Activated CD4-positive, alpha-beta T cell treated with anti-CD3 and anti-CD28 coated beads, Interleukin-2, Interleukin-4, amounts not matched to agents 100 ng/mL and 50 ng/mL, durations not matched to agents 16 hours and 8 hours (primary cell): ENCODE measurements at places on chromosomes 5 and 9.

DNA sequence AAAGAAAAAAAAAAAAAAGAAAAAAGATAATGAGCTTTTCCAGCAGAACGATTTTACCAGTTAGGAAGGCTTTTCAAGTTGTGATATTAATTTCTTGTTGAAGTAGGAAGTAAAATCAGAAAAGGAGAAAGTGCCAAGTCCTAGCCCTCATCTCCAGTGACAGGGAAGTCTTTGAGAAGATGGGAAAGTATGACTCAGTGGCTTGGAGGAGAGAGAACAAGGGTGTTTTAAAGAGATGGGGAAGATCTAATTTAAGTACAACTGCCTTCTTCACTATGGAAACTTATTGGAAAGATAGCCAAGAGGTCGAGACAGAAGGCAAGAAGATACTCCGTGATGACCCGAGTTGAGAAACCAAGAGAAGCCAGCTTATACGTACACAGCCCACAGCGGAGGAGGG lies 22.6 kb downstream of the FGF1 start:
- DNase-seq: no peak

DNA sequence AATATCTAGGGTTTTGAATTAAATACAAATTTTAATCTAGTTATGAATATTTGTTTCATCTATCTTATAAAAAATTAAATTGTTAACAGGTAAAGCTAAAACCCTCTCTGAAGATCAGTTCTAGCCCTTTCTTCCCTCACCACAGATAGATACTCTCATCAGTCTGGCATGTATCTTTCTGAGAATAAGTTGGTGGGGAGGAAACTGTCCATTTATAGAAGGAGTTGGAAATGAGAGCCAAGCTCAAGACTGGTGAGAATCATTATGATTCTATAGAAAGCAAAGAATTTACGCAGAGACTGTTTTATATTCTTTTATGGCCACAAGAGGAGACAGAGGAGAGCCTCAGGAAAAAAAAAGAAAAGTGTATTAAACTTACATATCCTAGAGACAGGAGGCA lies 59.0 kb downstream of the STARD4 start:
- DNase-seq: no peak

DNA sequence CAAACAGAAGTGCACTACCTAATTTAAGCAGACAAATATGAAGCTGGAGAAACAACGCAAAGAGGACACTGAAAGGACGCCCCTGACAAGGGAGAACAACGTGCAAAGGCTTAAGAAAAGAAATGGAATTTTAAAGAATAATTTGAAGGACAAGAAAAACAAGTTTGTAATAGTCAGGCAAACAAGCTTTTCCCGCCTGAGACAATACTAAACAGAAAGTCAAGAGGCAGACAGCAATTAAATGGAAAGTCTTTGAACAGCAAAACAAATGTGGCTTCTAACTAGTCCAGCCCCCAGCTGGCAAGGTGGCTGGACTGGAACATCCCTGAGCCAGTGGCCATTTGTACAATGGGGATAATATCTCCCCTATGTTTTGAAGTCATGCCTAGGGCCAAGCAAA lies 63.3 kb downstream of the SIL1 start:
- no peak for DNase-seq

- DNase-seq: no peak
Observed at GRCh38 chr9:76866689-76867088, 39.2 kb downstream of the PRUNE2 start.

DNA sequence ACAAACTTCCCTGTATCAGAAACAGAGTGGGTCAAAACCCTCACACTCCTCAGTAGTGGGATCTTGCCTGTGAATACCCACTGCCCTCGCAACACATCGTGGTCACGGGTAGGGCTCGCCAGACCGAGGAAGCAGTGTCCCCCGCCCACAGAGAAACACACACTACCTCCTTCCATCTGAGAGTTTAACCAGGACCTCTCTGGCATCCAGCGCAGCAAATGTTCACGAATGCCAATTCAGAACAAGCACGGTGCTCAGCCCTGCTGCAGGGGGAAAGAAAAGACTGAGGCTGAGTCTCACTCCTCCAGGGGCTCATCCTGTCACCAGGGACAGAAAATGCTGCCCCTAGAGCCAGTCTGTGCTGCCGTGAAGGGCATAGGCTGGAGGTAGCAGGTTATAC lies 42.5 kb upstream of the SYNPO start:
- DNase-seq: no peak

DNA sequence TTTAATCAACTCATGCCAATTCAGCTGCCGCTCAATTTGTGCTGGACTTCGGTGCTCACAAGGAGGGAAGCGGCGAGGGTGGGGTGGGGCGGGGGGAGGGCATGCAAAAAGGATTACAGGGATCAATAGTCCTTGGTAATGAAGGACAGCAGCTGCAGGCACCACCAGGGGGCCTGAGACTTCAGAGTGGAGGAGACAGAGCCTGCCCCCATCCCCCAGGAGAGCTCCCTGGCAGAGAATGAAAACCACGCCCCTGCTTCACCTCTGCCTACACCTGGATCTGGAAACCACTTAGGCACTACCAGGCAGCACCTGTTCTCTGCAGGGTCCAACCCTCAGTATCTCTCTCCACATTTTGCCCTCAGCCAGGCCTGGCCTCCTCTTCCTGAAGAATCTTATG lies 155.6 kb downstream of the TRIM32 start:
- no peak for DNase-seq

DNA sequence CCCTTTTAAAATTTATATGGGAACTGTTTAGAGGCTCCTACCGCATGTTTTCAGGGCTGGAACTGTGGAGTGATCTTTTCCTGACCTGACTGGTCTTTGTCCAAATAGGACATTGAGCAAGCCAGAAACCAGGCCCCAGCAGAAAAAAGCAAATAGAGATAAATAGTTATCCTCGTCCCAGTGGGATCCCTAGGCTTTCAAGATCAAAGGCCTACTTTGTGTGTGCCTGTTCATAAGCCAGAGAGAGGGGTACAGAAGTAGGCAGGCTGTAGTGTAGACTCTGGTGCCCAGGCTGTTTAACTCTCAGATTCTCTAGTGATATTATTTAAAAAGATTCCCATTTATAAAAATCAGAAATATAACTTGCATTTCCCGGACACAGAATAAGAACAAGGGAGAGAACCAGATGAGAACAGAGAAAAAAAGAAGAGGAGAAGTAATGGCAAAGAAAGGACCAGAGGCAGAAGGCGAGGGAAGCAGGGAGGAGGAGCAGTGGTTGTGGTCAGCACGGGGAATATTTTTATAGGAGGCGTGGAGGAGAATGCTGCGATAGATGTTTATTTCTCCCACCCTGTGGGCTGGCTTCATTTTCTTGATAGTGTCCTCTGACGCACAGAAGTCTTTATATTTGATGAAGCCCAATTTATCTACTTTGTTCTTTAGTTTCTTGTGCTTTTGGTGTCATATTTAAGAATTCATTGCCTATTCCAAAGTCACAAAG lies 101.2 kb downstream of the AOPEP start:
- DNase-seq: no peak

DNA sequence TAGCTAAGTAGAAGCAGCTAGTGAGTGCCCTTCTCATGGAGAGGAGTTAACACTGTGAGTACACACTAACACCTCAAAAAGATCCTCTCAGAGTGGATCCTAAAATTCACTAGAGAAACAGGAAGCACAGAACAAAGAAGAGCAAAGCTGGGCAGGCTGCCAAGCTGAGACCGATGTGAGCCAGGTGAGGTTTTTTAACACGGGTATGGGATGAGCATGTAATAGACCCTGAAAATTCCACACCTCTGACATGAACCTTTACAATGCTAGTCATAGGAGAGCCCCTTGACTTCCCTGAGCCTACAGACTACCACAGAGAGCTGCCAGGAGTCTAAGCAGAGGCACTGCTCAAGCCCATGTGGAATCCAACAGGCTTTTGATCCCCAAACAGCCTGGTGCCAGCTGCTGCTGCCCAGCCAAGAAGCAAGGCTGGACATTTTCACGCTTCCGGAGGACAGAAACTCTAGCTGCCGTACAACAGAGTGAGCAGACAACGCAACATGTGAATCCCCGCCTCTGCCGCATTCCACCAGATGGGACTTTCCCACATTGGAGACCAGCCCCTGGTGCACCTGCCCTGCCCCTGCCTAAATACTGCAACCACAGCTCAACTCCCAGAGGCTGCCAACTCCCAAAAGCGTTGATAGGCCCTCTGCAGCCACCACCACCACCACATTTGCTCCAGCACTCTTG lies 280.8 kb downstream of the CDH10 start:
- no peak for DNase-seq
